ENCODE measurements at places on chromosomes 3 and 15. TPM values are rescaled to one million over a fixed set of nuclear protein-coding genes. Genes with fewer than 3 reads are reported as not detected.

Gene NUSAP1
- total RNA-seq = 83.0 TPM

Gene GOLGA8S
- 0.12 TPM for total RNA-seq

Gene CKMT1A
- 3.9 TPM for total RNA-seq

Gene ZNF385D
- total RNA-seq = not detected

Gene WDR76
- 12.7 TPM for total RNA-seq

Gene LIPC
- not detected for total RNA-seq

Gene HRG
- total RNA-seq = not detected

Gene GTF2A2
- total RNA-seq = 181 TPM

Gene SCAANT1
- not detected for total RNA-seq

Gene FBXO45
- total RNA-seq = 8.1 TPM

Gene OSTN
- total RNA-seq = not detected

Gene SLC7A14
- total RNA-seq = not detected

Gene RBP2
- not detected for total RNA-seq

Gene OR5H1
- total RNA-seq = not detected

Gene GABRG3
- total RNA-seq = 0.66 TPM

Gene COL6A5
- not detected for total RNA-seq

Gene MYEF2
- 21.2 TPM for total RNA-seq

Gene WDR93
- total RNA-seq = 0.64 TPM

Gene NCKIPSD
- 9.2 TPM for total RNA-seq

Gene TLR9
- total RNA-seq = not detected

Gene GHSR
- total RNA-seq = not detected

Gene CPA3
- not detected for total RNA-seq

Gene AQR
- total RNA-seq = 36.2 TPM

Gene USP50
- not detected for total RNA-seq

Gene NOX5
- total RNA-seq = 0.41 TPM

Gene KLHL40
- not detected for total RNA-seq

Gene C3orf38
- total RNA-seq = 14.6 TPM

Gene TMEM45A
- total RNA-seq = 2.7 TPM

Gene MKRN3
- total RNA-seq = 2.5 TPM

Gene AHSG
- total RNA-seq = not detected

Gene TASOR
- 23.1 TPM for total RNA-seq

Gene NEO1
- total RNA-seq = 40.5 TPM

Gene GOLGA6L7
- not detected for total RNA-seq

Gene CCR1
- total RNA-seq = not detected

Gene SEMA3B
- 6.6 TPM for total RNA-seq

Gene GPR176
- 9.4 TPM for total RNA-seq

Gene TMOD3
- total RNA-seq = 63.4 TPM

Gene FAM98B
- total RNA-seq = 9.7 TPM

Gene GUCA1C
- not detected for total RNA-seq

Gene SH2D7
- not detected for total RNA-seq

Gene MCF2L2
- 0.75 TPM for total RNA-seq

Measured in A549 treated with ZK216348 at 1 μM for 4 hours (cell line).